ENCODE measurements at places on chromosomes 12 and 14.
A peak's percentile ranks its signal among the peaks of the same experiment; 100 is the strongest.

GRCh38 chr14:68824517-68825347, 31.9 kb upstream of the ZFP36L1 start:
- DNase-seq, result no peak

- no peak for DNase-seq
Observed at GRCh38 chr14:75738192-75738591, 77.1 kb downstream of the TTLL5 start.

- peak; percentile 45 for DNase-seq
Observed at GRCh38 chr12:48977290-48978281, 536 bp upstream of the WNT1 start.

GRCh38 chr12:4289231-4289878, 15.8 kb downstream of the CCND2 start:
- DNase-seq, result no peak

- DNase-seq, result no peak
Observed at GRCh38 chr12:121186826-121187225, 23.1 kb upstream of the P2RX4 start.

- no peak for DNase-seq
Observed at GRCh38 chr14:103730490-103731035, 15.0 kb downstream of the ZFYVE21 start.
